ENCODE measurements at places on chromosomes 1 and 21.
A peak's percentile ranks its signal among the peaks of the same experiment; 100 is the strongest.

DNA sequence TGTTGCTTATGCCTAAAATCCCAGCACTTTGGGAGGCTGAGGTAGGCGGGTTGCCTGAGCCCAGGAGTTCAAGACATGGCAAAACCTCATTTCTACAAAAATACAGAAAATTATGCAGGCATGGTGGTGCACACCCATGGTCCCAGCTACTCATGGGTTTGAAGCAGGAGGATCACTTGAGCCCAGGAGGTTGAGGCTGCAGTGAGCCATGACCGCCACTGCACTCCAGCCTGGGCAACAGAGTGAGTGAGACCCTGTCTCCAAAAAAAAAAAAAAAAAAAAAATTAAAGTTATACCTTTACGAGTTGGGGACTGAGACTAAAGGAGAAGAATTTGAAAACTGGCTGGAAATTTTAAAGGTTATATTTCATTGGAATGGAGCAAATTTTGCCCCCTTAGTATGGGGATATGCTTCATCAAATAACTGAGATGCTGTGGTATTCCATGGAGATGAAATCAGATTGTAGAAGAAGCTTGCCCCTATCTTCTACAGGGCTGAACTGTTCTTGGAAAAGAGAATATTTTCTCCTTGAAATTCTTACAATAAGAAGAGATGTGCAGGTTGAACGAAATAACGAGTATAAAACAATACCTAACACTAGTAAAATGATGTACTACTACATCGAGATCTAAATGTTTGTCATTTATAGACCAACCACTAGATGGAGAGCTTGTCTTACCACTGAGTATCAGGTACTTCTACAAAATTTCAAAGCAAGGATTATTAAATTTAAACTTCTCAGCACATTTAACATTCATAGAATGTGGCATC is 34.9 kb upstream of the SCYL3 start:
- DNase-seq = no peak

DNA sequence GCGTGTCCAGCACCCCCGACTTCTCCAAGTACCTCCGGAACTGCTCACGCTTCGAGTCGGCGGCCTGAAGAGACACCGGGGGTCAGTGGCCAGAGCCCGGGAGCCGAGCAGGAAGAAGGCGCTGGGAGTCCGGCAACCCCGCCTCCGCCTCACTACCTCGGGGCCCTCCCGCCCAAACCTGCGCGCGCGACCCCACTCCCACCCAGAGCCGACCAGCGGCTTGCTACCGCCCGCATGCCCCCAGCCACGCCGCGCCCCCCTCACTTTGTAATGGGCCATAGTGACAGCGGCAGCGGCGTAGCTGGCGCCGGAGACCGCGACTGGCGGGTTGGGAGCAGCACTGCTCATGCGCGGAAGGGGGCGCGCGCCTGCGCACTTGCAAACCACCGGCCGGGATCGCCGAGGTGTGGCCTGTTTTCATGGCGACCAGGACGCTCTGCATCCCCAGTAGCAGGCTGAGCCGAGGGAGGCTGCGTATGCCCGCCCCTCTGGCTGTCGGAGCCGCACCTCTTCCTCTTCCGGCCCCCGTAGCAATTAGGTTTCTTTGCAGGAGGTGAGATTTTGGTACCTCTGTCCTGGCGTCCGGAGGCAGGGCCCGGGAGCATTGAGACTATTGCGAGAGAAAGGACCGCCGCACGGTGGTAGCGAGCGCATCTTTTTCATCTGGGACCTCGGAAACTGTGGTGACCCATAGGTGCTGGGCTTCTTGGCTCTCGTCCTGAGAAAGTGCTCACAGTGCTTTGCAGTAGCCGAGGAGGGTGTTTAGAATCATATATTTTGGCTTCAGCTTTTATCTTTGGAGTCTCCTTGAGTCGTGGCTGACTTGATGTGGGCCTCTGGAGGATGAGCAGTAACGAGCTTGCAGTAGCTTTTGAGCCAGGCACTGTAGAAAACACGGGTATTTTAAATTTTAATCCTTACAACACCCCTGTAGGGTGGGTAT is at the start of gene MYCBP:
Gene MYCBP (minus strand): TSS at position 322 of the 943 bp plus-strand sequence. CDS start 43 bp downstream, at position 279.
- peak; percentile 98 for DNase-seq

DNA sequence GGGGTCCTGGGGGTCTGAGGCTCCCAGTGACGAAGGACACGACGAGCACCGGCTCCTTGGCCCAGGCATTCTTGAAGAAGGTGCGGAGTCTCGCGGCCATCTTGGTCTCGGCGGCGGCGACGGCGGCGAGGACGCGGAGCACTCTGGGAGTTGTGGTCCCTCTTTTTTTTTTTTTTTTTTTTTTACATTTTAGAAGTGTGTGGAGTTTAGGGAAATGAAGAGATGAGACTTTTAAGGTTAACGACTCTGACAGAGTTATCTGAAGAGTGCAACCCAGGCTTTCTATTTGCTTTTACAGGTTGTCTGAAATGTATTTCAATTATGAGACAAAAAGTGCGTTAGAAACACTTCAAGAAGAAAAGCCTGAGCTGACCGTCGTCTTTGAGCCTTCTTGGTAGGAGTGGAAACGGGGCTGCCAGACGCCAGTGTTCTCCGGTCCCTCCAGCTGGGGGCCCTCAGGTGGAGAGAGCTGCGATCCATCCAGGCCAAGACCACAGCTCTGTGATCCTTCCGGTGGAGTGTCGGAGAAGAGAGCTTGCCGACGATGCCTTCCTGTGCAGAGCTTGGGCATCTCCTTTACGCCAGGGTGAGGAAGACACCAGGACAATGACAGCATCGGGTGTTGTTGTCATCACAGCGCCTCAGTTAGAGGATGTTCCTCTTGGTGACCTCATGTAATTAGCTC is 9.7 kb downstream of the OR2B11 start:
- peak; percentile 64 for DNase-seq

GRCh38 chr1:47618830-47619229 is 181.0 kb downstream of the FOXD2 start:
- DNase-seq = peak; percentile 36

DNA sequence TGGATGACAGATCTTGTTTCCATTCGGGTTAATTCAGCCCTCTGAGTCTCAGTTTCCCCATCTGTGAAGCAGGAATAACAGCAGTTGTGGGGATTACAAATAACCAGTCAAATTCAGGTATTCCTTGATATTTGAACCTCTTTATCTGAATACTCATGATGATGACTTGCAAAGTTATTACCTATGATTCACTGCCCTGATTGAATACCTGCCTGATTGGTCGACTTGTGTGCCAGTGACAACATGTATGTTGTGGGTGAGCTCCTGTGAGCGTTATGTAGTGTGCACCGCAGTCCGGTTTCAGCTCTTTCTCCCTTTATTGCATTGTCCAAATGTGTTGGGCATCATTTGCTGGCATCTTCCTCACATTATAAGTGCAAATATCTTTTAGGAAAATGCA is 9.5 kb upstream of the TMEM61 start:
- peak; percentile 6 for DNase-seq

DNA sequence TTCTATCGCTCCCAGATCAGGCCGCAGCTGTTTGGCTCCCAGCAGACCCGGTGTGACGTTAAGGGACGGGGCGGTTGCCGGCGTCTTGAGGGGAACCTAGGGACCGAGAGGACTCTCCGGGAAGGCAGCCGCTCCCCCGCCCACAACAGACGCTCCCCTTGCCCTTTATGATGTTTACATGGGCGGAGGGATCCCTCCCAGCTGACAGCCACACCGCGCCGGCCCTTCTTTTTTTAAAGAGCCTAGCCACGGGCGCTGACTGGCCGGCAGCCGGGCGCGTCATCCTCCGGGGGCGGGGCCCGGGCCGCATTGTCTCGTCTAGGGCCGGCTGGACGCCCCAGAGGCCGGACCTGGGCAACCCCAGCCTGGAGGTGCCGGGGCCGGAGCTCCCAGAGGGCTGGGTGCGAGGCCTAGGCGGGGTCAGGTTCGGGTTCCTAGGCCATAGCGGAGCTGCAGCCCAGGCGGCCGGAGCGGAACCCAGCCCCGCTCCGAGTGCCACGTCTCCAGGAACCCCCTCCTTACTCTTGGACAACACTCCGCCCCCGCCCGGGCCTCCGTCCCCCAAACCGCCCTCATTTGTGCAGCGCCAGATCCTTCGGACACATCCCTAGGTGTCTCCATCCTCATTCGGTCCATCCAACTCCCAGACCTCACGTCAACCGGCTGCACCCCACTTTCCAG is at the start of gene PCAT6:
Gene PCAT6 (plus strand): TSS at position 340 of the 681 bp plus-strand sequence.
- DNase-seq = peak; percentile 96

DNA sequence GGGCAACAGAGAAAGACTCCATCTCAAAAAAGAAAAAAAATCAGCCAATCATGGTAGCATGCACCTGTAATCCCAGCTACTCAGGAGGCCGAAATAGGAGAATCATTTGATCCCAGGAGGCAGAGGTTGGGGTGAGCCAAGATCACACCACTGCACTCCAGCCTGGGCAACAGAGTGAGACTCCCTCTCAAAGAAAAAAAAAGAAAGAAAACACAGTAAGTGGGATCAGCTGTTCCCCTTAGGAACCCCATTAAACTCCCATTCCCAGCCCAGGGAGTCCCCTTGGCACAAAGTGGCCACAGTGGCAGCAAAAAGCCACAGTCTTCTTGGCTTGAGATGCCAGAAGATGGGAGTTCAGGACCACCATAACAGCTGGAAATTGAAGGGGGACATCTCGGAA is 9.1 kb downstream of the TMEM50B start:
- DNase-seq = no peak

DNA sequence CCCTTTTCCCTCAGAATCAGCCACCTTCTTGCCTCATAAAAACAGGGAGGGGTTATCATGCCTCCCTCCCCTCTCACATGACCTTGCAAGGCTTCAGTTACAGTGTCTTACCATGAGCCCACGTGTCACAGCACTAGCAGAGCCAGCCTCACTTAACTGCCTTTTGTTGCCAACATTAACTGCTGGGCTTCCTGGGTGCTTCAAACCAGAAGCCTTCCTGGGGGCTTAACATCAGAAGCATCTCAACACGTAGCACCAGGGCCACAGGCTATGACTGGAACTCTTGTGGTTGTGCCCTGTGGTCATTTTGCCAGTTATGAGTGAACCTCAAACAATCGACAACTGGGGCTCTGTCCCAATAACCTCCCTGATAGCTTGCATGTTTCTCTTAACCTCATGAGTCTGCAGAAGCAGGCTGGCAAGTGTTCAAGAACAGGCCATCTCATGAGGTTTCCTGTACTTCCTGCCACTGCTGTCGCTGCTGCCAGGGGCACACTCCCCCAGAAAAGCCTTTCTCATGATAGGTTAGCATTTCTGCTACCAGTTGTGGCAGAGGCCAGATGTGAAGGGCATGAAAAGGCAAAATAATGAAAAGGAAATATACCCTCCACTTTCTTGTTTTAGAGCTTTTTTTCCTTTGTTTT is 132.2 kb downstream of the GLUL start:
- no peak for DNase-seq

DNA sequence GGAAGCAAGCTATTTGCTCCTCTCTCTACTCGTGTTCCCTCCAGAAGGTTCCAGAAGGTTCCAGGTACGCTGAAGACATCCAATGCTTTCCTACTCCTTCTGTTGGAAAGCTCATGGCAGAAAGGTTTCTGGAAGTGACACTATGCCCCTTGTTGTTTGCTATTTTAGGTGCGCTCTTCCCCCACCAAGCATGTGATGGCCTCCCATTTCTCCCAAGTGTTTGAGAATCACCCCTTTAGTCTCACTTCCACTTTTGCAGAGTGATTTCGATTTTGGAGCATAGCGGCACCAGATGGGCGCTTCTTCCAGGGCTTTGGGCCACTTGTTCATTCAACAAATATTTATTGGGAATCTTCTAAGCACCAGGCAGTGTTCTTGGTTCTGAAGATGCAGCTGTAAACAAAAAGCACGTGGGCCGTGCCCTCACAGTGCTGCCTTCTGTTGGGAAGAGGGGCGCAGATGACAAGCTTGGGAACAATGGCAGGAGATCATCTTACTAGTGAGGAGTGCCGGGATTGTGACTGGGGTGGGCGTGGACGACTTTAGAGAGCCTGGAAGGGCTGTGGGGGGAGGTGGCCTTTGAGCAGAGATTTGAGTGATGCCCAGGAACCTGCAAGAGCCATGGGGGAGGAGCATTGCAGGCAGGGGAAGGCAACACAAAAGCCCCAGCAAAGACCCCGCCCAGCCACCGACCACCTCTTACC is 43.0 kb upstream of the TARDBP start:
- DNase-seq = peak; percentile 70

DNA sequence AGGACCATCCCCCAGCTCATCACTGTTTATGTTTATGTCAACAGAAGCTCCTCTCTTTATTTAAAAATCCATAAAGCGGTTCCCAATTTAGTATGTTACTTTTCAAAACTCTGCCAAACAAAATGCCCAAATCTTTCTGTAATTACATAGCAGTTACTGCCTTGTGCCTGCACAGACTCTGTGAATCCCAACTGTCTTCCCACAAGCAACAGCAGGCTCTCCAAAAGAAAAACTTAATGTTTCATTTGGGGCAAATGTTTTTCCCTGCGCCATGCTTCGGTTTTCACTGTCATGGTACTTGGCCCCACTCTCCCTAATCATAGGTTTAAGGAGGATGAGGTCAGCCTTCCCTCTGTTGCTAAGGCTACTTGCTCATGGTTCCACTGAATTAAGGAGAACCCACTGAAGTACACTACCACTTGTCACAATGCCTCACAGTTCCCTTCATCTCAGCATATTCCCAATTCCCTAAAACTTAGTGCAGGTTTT is 4.6 kb downstream of the COLGALT2 start:
- no peak for DNase-seq

GRCh38 chr1:8600336-8600735 is 217.1 kb downstream of the RERE start:
- DNase-seq = no peak

DNA sequence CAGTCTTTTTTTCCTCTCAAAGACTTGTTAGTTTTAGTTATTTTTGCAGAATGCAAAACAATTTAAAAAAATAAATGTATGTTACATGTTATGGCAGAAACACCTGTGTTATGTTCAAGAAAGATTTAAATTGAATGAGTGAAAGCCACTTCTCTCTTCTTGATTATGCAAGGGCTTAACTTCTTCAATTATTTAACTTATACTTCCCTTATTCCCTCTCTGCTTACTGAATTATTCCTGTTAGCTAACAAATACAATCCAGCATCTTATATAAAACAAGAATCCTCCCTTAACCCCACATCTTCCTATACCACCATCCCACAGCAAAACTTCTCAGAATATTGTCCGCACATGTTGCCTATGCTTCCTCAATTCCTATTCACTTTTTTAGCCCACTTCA is 10.7 kb upstream of the FCER1A start:
- no peak for DNase-seq

DNA sequence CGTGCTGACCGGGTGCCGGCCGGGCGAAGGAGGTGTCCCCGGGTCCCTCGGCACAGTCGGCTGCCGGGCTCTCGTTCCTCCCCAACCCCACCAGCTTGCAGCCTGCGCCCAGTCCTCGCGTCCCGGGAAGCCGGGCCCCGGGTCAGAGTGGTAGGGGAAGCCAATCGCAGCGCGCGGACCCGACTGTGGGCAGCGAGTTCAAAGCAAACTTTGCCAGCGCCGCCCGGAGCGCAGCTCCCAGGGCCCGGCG is 328 bp downstream of the MYCL start:
- DNase-seq = no peak

- no peak for DNase-seq
Observed at GRCh38 chr1:193850745-193851144, 664.3 kb upstream of the B3GALT2 start.

GRCh38 chr1:233215135-233215760 is 80.3 kb downstream of the PCNX2 start:
- DNase-seq = no peak

DNA sequence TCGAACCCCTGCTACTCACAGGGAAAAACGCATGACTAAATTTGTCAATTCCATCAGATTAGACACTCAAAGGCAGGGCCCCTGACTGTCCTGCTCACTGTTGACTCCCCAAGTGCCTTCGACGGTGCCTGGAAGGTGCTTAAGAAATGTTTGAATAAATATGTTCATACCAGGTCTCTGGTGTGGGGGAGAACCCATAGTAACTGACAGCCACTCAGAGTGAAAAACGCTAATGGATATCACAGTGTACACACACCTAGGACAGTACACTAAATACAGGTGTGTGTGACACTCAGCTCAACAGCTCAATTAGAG is 39.7 kb upstream of the WASF2 start:
- DNase-seq = no peak
